Mononuclear cell (primary cell): ENCODE measurements at places on chromosomes 16 and 17. TPM values are rescaled to one million over a fixed set of nuclear protein-coding genes. Genes with fewer than 3 reads are reported as not detected.

Gene OR1A1
- total RNA-seq: not detected

Gene VAT1L
- 0.10 TPM for total RNA-seq

Gene THOC6
- total RNA-seq: 8.9 TPM

Gene NXN
- total RNA-seq: 0.52 TPM

Gene IRX5
- 0.21 TPM for total RNA-seq

Gene KRT12
- not detected for total RNA-seq

Gene NLRP1
- 118 TPM for total RNA-seq

Gene ABCA8
- under 0.01 TPM for total RNA-seq

Gene CPD
- 141 TPM for total RNA-seq

Gene CLEC18B
- total RNA-seq: not detected

Gene SEPTIN1
- 38.7 TPM for total RNA-seq

Gene SEPTIN12
- total RNA-seq: not detected

Gene CMTM1
- 0.21 TPM for total RNA-seq

Gene TNFRSF17
- total RNA-seq: 0.21 TPM

Gene TEKT5
- total RNA-seq: not detected

Gene KRTAP4-3
- not detected for total RNA-seq

Gene NACA2
- total RNA-seq: 0.31 TPM

Gene CHST4
- not detected for total RNA-seq

Gene EFCAB3
- not detected for total RNA-seq

Gene TOX3
- not detected for total RNA-seq

Gene OR2C1
- not detected for total RNA-seq

Gene SLC16A11
- 0.63 TPM for total RNA-seq

Gene CEP112
- 3.3 TPM for total RNA-seq

Gene KRT32
- total RNA-seq: not detected

Gene ALOX15B
- 0.10 TPM for total RNA-seq

Gene LGALS9B
- total RNA-seq: 0.52 TPM

Gene EMP2
- total RNA-seq: 0.10 TPM

Gene APOBR
- 3.6 TPM for total RNA-seq

Gene RPH3AL
- 1.5 TPM for total RNA-seq

Gene MINK1
- total RNA-seq: 68.8 TPM

Gene ASB16
- not detected for total RNA-seq

Gene CCL16
- total RNA-seq: not detected

Gene CFAP119
- 2.2 TPM for total RNA-seq

Gene WNT3
- 0.10 TPM for total RNA-seq

Gene HS3ST3A1
- 1.7 TPM for total RNA-seq

Gene MYH1
- total RNA-seq: not detected

Gene SBK1
- 3.7 TPM for total RNA-seq

Gene TPSD1
- not detected for total RNA-seq

Gene CDRT15L2
- total RNA-seq: not detected

Gene TBC1D26
- 0.10 TPM for total RNA-seq

Gene HOXB8
- 0.10 TPM for total RNA-seq

Gene MRPS23
- 12.3 TPM for total RNA-seq

Gene RUNDC3A
- total RNA-seq: 0.10 TPM

Gene LGALS9
- 61.1 TPM for total RNA-seq
